ENCODE measurements at places on chromosomes 6 and 20.

- no peak for DNase-seq
Observed at GRCh38 chr20:56810141-56810540, 181.0 kb downstream of the TFAP2C start.

DNA sequence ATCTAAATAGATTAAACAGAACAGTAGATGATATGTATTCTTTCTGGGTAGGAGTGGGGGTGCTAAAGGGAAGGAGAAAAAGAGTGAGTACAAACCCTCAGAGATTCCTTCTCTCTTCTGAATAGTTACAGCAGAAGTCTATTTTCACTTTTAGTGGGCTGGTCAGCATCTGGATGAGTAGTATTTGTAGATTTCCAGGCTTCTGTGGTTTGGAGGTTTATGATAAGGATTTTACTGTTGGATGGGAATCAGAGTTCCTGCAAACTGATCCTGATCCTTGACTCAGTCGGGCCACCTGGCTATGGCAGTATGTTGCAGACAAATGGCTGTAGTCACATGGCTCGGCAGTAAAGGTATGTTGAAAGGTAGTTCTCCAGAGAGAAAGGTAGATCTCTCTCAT, 84.3 kb upstream of the IFNGR1 start:
- DNase-seq: no peak

GRCh38 chr6:140077827-140078560, 703.5 kb upstream of the CITED2 start:
- DNase-seq: no peak

- no peak for DNase-seq
Observed at GRCh38 chr20:57281900-57282299, 15.5 kb upstream of the BMP7 start.

- no peak for DNase-seq
Observed at GRCh38 chr6:98920904-98921431, 26.8 kb downstream of the FBXL4 start.
